ENCODE measurements at places on chromosomes 12 and 14.

DNA sequence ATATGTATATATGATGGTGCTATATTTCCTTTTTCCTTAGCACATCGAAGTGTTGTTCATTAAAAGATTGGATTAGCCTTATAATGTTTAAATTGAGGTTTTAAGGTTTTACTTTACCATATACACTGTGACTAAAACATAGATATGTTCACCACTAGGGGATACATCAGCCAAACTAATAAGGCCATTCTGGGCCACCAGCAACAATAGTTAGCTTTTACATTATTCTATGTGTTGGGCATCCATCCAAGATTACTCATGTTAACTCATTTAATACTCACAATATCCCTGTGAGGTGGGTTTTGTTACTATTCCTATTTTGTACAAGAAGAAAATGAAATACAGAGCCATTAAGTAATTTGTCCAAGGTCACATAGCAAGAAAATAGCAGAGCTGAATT is 202.6 kb upstream of the AVPR1A start:
- no peak for DNase-seq

DNA sequence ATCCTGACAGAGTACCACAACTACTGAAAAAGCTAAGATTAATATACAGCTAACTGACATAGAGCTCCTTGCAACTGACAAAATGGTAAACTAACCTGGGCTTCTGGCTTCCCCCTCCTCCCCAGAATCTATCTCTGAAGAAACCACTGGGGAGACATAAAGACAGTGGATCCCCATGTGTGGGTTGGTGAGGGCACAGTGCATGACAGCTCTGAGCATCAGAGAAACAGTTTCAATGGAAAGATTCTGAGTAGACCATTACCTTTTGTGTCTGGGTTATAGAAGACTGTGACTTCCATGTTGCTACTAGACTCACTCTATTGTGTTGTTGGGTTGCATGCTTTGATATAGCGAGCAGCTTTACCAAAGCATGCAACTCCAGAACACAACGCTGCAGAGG is 247.4 kb downstream of the EFCAB11 start:
- no peak for DNase-seq

- DNase-seq = no peak
Observed at GRCh38 chr14:21142357-21142756, 13.5 kb downstream of the OR5AU1 start.

DNA sequence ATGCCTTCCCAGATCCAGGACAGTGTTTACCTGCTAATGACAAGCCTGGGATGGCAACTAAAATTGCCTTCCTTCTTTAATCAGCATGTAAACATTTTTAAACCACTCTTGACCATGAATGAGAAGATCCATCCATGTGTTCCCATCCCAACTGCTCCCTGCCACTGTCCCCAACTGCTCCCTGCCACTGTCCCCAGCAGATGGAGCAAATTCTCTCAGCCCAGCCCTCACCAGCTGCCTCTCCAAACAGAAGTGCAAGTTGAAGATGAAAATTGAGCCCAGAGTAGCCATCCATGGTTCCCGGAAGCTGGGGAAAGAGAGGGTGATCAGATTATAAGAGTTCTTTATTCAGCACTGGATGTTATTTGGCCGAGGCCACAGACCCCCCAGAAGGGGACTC is 133.1 kb downstream of the SLC15A4 start:
- no peak for DNase-seq

GRCh38 chr14:90301668-90302090 is 30.1 kb downstream of the NRDE2 start:
- DNase-seq = no peak

DNA sequence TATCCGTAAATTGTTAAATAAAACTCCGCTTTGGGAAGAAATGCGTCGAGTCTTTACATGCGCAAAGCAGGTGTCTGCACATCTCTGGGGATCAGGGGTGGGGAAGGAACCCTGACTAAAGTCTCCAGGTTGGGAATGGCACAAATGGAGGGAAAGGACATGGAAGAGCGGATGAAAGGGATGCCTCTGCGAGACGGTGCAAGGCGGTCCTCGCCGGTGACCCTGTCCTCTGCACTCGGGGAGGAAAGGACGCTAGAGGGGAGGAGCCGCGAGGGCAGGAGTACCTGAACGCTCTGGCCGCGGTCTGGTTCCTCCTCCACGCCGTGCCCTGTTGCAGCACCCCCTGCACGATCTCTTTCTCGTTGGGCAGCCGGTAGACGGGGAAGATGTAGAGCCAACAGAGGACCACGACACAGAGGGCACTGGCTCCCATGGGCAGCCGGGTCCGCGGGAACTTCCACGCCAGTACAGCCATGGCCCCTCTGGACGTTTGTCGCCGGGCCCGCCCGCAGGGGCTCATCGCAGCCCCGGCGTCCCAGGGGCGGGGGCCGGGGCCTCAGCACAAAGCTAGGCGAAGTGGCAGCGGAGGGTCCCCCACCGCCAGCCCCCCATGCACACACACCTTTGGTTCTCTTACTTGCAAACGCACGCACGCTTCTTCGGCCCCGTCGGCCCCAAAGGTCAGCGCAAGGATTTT is 646 bp downstream of the ST8SIA1 start:
- no peak for DNase-seq

- DNase-seq = no peak
Observed at GRCh38 chr12:1882405-1882804, 36.0 kb downstream of the CACNA2D4 start.

All from type B pancreatic cell (in vitro differentiated cells).